ENCODE measurements at places on chromosomes 6 and 20.

- DNase-seq: no peak
These were observed 371.4 kb downstream of the HDGFL1 start for GRCh38 chr6:22940581-22941290.

GRCh38 chr6:9370480-9370879 lies 935.1 kb upstream of the SLC35B3 start:
- DNase-seq: no peak

DNA sequence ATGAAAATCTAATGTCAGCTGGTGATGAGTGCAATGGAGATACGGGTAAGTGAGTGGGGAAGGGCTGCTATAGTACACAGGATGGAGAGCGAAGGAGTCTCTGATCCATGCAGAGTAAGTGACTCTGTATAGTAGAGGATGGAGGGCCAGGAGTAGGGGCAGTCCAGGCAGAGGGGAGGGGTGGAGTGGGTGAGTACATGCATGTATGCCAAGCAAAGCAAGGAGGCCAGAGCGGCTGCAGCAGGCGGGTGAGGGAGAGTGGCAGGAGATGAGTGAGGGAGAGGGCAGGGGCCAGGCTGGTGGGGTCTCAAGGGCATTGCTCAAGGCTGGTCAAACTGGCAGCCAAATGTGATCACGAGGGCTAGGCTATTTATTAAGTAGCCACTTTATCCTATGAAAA lies 94.0 kb downstream of the PREP start:
- DNase-seq: no peak

GRCh38 chr20:47934761-47935160 lies 149.5 kb upstream of the SULF2 start:
- DNase-seq: no peak

- DNase-seq: peak; percentile 5
These were observed 154.8 kb upstream of the RAB32 start for GRCh38 chr6:146388736-146389364.

- no peak for DNase-seq
These were observed 27.1 kb downstream of the SAMHD1 start for GRCh38 chr20:36924167-36925045.

DNA sequence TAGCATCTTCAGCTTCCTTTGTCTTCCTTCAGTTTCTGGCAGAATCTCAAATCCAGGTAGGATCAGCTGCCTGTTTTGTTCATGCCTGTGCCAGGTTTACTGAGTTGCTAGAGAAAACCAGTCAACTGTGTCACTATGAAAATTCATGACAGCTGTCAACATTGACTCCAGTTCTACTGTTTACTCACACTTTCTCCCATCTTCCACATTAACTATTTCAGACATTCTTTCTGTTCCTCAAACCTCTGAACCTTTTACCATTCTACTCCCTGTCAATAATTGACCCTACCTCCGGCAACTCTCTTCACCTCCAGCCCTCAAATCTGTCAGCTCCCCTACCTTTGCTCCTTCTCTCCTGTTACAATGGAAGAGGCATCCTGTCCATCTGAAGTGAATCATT lies 8.5 kb downstream of the ENPP4 start:
- no peak for DNase-seq

GRCh38 chr6:11275598-11275997 lies 43.1 kb upstream of the NEDD9 start:
- no peak for DNase-seq

DNA sequence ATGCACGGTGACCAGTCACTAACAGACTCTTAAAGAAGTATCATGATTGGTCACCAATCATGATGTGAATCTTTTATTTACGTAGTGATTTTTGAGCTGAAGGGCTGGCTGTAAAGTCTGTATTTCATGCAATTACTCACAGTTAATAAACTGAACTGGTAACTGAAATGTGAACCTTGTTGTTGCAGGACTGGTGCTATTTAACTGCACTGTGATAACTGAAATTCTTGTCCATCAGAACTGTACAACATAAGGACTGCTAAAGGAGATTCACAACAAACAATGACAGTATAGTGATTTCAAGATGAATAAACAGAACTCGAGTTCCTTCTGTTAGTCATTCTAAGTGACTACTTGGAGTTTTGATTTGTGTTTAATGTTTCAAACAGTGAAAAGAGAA lies 316.6 kb downstream of the TPBG start:
- DNase-seq: no peak

GRCh38 chr6:73854998-73855718 lies 159.2 kb downstream of the CD109 start:
- DNase-seq: peak; percentile 9

- DNase-seq: no peak
These were observed 90.0 kb downstream of the SASH1 start for GRCh38 chr6:148432462-148433195.

DNA sequence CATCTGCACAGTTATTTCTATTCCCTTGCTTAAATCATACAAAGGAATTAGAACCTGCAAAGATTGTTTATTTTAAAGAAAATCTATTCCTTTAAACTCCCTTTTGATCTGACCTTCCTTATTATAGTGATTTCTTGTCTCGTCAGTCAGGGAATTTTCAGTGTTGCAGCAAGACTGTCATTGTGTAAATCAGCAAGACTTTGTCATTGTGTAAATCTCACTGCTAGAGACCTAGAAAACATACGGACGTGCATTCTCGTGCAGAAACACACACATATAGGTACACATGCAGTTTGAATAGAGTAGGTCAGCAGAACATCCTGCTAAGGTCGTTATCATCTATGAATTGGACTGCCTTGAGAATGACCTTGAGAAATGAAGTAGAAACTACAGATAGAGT lies 6.2 kb upstream of the SGK1 start:
- no peak for DNase-seq

DNA sequence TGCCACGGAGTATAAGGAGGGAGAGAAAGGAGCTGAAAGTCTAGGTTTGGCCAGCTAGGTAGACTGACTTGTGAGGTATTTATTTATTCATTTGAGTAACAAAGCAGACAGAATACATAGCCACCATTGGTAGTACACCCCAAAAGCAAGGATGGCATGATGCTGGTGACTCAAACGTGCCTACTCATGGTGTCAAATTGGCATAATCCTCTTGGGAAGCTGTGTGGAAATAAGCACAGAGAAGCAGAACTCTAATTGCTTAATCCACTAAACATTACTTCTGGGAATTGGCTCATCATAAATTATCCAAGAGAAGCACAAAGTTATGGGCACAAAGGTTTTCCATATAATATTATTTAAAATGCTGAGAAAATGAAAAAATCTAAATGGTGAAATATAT lies 2.5 kb downstream of the DEFB132 start:
- no peak for DNase-seq

- DNase-seq: no peak
These were observed 54.0 kb downstream of the PSMG4 start for GRCh38 chr6:3312604-3313231.

DNA sequence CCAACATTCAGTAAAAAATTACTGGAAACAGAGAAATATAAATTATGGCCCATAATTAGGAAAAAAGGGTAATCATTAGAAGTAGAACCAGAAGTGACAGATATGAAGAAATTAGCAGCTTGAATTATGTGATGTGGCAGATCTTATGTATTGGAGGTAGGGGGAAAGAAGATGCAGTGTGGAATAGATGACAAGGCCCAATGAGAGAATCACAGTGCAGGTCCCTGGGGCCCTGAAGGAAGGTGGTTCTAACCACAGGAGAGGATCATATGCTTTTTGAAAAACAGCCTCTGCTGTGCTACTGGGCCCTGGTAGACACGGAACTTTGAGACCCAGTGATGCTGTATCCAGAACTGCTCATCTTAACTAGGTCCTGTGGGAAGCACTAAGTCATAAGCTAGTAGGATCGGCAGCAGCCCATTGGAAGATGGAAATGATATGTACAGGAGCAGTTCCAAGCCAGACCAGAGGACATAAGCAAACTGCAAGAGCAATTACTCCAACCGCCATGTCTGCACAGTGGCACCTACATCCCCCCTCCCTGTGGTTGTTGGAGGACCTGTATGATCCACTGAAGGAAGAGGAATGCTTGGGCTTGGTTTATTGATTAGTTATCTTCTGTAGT lies 14.2 kb downstream of the HEBP2 start:
- DNase-seq: no peak
